Coronary artery (tissue), 2 donors: ENCODE measurements at places on chromosomes 7 and 10.
A peak's percentile ranks its signal among the peaks of the same experiment; 100 is the strongest.

- no peak for DNase-seq
Observed at GRCh38 chr10:86690657-86691084, 22.4 kb downstream of the LDB3 start.

DNA sequence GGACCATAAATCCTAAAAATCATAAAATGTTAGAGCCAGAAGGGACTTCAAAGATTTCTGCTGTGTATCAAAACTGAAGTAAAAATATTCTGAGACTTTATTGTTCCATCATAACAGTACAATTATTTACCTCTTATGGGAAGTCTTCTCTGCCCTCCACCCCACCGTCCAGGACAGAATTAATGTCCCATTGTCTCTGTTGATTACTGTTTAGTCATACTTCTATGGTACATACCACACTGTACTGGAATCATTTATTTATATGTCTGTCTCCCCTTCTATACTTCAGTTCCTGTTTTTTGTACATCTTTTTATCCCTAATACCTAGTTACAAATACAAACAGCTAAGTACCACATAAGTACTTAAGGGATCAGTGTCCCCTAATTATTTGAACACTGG, 91.4 kb upstream of the CAPZA2 start:
- no peak for DNase-seq

GRCh38 chr7:134936893-134937510, 49.3 kb upstream of the AGBL3 start:
- no peak for DNase-seq

GRCh38 chr7:76063114-76063513, 15.2 kb downstream of the MDH2 start:
- DNase-seq, result no peak

- no peak for DNase-seq
Observed at GRCh38 chr10:1278306-1278705, 222.1 kb downstream of the WDR37 start.

DNA sequence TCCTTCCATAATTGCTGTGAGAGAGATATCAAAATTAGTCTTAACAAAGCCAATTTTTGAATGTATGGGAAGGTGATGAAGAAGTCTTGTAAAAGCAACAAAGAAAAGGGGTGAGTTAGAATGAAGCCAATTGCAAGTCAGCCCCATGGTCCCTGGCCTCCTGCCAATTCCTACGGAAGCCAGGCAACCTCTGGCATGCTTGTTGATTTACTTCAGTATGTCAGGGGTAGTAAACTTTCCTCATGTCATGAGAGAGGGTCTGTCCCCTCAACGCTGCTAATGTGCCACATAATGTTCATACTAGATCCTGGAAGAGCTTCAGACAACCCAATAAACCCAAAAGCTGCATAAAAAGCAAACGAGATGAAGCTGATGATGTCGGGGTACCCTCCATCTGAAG, 159.1 kb upstream of the YAE1 start:
- DNase-seq, result no peak

GRCh38 chr10:31939797-31940708, 11.4 kb upstream of the ARHGAP12 start:
- no peak for DNase-seq

DNA sequence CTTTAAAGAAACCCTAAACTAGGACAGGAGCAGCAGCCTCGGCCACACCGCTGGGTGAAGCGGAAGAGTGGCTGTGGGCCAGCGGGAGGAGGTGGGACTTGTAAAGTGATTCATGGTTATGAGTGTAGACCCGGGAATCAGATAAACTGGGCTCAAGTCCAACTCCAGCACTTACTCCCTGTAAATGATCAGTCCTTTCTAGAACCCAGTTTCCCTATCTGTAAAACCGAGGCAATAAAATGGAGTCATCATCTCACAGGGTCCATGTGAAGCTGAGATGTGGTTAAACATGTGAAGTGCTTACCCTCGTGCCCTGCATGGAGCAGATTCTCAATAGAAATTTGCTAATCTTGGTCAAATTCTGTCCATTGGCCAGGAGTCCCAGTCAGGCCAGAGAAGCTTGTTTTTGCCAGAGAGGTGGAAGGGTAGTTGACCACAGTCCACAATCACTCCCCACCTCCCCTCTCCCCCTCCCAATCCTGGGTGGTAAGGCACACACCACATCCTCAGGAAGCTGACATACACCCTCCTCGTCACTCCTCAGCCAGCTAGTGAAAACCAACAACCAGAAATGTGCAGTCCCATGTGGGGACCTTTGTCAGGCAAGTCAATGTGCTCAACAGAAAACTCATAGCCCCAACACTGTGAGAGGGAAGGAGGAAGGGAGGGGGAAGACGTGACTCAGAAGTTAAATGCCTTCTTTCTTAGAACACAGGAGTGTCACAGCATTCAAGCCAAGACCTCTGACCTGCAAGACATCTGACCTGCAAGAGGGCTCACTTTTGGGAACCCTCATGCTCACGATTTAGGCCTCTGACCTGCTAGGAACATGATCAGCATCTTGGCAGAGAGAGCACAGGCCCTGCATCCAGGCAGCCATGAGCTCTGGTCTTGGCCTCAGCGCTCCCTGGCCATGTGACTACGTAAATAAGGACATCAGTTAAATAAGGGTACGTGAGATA, 145.1 kb downstream of the PLXNA4 start:
- DNase-seq, result no peak

GRCh38 chr10:7424315-7424714, 13.5 kb upstream of the SFMBT2 start:
- no peak for DNase-seq

- DNase-seq, result no peak
Observed at GRCh38 chr7:50666124-50666496, 100.9 kb upstream of the DDC start.

DNA sequence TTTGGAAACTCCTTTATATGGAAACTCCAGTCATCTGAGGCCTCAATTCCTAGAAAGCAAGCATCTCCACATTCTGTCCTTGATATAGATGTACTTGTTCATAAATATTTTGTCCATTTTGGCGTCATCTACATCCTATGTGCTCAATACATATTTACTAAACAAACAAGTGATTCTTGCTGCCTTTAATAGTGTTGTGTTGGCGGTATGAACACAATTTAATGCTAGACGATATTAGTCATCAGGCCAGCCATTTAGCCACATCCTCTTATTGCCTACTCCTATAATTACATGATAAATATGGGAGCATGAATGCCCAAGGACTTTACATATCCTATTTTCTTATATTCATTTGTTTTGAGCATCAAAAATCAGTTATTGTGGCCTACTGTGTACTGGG, 18.5 kb upstream of the IFRD1 start:
- DNase-seq, result no peak

- DNase-seq, result no peak
Observed at GRCh38 chr7:74535951-74536356, 82.2 kb downstream of the GTF2IRD1 start.

- DNase-seq, result no peak
Observed at GRCh38 chr10:28411648-28412047, 108.8 kb upstream of the MPP7 start.

DNA sequence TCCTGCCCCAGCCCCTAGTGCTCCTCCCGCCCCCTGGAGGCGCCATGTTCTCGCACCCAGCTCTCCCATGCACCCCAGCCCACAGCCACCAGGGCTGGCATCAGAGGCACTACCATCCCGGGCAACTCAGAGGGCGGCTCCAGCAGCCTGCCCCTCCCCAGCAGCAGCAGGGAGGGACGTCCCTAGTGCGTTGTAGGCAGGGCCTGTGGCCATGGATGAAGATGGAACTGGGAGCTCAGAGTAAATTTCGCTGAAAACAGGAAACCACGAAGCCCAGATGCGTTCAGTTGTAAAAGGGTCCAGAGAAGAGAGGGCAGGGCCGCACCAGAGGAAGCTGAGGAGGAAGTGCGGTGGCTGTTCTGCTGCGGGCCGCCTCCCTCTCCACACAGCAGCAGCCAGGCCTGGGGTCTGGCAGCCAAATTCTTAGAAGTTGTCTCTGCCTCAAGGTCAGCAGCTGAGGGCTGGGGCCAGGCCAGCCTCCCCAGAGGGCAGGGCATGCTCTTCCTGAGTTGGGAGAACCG, 24.6 kb downstream of the VSIR start:
- DNase-seq, result no peak

- DNase-seq, result peak; percentile 38
Observed at GRCh38 chr7:44279286-44279685, 46.1 kb downstream of the CAMK2B start.

- DNase-seq, result no peak
Observed at GRCh38 chr10:29828440-29828894, 193.7 kb upstream of the SVIL start.

- no peak for DNase-seq
Observed at GRCh38 chr10:48365668-48366067, 59.2 kb downstream of the MAPK8 start.

DNA sequence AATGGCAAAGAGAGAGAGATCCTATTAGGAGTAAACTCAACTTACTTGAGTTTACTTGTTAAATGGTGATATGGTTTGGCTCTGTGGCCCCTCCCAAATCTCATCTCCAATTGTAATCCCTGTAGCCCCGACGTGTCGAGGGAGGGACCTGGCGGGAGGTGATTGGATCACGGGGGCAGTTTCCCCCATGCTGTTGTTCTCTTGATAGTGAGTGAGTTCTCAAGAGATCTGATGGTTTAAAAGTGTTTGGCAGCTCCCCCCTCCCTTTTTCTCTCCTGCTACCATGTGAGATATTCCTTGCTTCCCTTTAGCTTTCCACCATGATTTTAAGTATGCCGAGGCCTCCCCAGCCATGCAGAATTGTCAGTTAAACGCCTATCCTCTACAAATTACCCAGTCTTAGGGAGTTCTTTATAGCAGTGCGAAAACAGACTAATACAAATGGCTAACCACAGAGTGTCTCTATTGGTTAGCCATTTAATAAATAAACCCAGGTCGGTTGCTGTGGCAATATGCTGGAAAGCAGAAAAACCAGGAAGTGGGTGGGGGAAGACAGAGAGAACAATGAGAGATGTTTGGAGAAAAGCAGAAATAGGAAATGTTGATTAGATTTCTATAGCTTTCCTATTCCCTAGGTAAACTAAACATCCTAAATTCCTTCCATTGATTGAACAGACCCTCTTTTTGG, 3.0 kb upstream of the STMP1 start:
- DNase-seq, result no peak
